Amygdala (tissue), 56 donors: ENCODE measurements at places on chromosomes 3 and 15.

GRCh38 chr3:43034911-43035310, 55.8 kb downstream of the GASK1A start:
- DNase-seq: no peak

GRCh38 chr15:68416158-68416535, 15.8 kb downstream of the ITGA11 start:
- DNase-seq: no peak

DNA sequence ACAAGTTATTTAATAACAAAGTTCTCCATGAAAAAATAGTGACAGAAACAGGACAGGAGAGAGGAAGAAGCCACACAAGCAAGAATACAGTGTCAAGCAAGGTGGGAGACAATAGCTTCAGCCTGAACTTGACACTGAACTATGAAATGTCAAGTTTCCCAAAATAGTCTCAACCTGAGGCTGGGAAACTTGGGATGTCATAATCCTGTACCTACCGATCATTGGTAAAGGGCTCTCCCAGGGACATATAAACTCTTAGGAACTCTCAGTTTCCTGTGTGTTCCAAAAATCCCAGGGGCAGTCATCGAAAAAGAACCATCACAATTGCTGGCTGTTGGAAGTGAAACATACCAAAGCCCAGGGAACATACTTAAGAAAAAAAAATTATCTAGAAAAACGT, 211.6 kb downstream of the P3H2 start:
- DNase-seq: no peak

DNA sequence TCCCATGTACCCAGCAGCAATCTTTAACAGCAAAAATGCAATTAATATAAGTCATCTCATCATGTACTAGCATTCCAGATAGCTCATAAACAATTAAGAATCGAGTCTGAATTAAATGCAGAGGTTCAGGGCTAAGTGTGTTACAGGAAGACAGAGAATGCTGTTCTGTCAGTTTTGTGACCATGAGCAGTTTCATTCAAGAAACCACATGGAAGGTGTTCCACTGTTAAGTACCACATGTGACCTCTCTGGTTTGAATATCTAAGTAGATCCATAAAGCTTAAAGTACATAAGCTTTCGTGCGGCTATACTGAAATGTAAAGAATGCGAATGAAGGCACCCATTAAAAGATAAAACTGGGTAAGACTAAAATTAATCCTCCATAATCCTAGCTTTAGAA, 272.3 kb downstream of the IL5RA start:
- no peak for DNase-seq

GRCh38 chr3:182000447-182000846, 288.7 kb downstream of the SOX2 start:
- DNase-seq: no peak

DNA sequence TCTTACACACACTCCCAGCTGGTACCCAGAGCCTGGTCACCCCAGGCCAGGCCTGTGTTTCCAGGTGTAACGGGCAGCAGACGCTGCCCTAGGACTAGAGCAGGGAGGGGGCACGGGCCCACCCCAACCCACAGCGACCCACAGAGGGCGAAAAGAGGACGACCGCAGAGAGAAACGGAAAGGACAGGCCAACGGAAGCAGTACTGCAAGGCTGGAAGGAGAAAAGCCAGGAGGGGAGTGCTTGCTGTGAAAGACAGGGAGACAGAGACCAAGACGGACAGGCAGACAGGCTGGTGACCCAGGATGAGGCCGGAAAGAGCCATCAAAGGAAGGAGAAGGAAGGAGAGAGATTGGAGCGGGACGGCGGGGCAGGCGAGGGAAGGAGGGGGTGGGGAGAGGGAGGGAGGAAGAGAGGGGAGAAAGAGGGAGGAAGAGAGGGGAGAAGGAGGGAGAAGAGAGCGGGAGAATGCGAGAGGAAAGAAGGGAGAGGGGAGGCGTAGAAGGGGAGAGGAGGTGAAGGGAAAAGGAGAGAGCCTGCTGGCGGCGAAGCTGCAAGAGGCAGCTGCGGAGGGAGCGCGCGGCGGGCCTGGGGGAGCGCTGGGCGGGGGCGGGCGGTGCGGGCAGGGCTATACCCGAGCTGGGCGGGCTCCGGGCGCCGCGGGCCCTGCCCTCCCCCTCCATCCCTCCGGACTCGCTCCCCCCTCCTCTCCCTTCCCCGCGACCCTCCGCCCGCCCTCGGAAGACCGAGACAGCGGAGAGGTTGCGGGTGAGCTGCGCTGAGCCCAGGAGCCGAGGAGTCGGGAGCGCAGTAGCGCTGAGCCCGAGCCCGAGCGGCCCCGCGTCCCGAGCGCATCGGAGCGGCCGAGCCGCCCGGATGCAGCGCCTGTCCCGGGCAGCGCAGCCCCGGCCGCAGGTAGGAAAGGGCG, at the start of gene SLC6A1:
Gene SLC6A1, plus strand, starts transcription at position 732 of the 926 bp plus-strand sequence. CDS start 24,464 bp downstream, outside the sequence.
- DNase-seq: no peak

DNA sequence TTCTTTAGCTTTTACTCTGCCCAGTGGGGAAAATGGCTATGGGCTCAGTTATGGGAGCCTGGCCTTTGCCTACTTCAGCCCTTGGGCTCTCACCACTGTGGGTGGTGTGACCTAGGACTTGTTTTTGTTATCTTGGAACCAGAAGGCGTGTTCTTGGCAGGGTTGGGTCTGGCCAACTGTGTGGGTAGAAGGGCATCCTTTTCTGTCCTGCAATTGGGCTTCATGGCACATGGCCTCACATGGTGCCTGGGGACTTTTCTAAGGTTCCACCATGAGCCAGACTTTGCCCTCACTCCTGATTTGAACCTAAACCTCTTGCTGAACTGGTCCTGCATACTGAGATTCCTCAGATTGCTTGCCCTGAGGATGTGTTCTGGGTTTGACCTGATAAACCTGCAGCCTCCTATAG, 1.7 kb downstream of the GLYCTK start:
- DNase-seq: no peak
